ENCODE measurements at places on chromosomes 5 and 9. TPM values are rescaled to one million over a fixed set of nuclear protein-coding genes. Genes with fewer than 3 reads are reported as not detected.

The C8G gene
- not detected for total RNA-seq

DNA sequence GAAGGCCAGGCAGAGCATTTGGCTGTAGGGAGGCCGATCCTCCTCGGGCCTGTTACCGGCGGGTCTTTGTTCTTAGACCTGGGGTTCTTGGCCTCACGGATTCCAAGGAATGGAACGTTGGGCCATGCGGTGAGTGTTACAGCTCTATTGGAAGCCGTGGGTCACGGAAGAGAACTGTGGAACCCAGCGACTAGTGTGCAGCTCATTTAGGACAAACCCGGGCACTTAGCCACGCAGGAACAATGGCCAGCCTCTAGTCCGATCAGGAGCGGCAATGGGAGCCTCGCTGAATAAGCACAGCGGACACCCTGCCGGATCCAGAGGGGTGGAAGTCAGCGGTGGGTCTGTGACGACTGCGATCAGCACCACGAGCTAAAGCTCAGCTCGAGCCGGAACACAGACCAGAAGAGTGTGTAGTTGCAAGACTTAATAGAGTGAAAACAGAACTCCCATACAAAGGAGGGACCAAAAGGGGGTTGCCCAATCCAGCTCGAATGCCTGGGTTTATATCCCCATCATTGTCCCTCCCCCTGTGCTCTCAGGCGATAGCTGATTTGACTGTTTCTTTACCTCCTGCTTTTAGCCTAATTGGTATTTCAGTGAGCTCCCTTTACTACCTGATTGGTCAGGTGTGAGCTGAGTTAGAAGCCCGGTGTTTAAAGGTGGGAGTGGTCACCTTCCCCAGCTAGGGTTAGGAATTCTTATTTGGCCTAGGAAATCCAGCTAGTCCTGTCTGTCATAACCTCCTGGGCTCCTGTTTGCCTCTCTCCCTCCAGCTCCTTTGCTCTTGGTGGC, 53.7 kb upstream of the RPL26L1 start:
- no peak for DNase-seq

GRCh38 chr5:135714126-135714894, 120.2 kb upstream of the SLC25A48 start:
- DNase-seq = no peak

The SPATA31C1 gene
- total RNA-seq = not detected

DNA sequence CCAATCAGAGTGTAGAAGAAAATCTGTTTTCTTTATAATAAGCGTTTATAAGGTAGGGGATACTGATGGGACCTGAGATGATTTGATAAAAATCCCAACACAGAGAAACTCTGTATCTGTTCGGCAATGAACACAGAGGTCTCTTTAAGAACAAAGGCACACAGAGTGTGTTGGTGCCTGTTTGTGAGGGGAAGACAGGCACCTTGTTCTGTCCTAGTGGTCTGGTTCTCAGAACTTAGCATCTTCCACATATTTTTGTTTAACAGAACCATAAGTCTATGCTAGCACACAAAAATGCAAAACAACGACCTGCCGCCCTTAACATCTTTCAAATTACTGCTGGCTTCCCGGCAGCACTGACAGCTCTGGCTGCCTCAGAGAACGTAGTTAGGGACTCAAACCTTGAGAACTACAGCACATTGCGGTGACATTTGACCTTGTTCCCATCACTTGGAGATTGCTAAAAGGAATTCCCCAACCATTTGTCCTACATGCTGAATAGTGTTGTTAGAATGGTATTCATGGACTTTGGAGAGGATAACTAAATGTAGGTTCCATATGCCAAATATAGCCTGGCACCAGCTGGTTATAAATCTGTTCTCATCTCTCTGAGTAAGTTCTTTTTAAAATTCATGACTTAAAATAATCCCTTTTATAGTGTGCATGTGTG, 871.7 kb upstream of the TYRP1 start:
- DNase-seq = peak; percentile 41

The WHRN gene
- 15.6 TPM for total RNA-seq

DNA sequence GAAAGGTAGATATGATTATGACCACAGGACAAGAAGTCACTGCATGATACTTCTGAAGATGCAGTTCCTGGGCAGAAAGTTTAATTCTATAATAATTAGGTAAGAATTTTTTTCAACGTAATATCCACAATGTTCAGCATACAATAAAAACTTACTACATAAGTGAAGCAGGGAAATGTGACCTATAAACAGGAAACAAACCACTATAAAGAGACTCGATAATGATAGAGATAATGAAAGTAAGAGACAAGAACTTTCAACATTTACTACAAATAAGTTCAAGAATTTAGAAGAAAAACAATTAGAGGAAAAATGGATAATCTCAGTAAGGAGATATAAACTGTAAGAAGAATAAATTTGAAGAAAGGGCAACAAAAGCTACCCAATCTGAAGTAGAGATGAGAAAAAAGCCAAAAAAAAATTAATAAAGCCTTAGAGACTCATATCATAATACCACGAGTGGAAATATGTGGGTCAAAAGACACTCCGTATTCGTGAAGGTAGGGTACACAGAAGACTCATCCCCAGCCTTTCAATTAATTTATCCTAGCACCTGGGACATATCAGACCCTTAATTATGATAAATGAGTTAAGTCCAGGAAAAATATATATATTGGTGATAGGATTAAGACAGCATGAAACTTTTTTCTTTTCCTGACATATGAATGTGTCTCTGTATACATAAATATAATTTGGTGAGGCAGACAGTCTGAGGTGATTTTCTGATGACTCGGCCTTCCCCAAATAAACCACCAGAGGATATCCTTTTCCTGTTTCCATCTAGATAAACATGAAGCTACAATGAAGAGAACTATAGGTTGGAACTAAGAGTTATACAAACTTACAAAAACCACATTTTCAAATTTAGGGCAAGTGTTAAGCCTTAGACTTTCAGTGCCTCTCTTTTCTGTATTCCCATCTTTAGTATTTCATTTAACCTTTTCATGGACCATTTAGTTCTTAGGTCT, 120.4 kb downstream of the RAPGEF6 start:
- no peak for DNase-seq

DNA sequence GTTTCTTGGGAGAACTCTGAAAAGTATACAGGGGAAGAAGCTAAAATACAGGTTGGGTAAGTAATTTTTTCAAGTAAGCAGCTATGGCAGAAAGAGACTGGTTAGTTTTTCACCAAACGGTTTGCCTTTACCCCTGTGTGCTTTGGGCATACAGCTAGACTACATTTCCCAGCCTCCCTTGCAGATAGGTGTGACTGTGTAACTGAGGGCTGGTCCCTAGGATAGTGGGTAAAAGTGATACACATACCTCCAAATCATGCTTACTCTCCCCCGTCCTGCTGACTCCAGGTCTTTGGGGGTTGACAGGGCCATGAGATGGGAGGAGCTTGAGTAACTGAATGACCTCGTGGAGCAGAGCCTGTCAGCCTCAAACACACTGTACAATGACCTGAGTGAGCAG, 208.6 kb upstream of the GDNF start:
- no peak for DNase-seq

DNA sequence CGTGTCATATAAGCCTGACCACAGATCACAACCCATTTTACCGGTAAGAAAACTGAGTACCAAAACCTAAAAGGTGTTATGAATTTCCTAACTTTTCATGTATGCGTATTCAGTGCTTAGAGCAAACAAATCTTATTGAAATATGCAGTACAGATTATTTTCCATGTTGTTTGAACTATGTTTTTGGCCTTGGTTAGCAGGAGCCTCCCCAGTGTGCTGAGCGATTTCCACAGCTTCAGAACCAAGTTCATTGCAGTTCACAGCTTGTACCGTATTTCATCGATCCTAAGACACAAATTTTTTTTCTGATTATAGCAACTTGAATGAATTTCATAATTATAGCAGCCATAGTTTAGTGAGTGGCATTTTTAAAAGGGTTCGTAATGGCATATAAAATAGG, 13.7 kb downstream of the ADAMTSL1 start:
- DNase-seq = no peak

DNA sequence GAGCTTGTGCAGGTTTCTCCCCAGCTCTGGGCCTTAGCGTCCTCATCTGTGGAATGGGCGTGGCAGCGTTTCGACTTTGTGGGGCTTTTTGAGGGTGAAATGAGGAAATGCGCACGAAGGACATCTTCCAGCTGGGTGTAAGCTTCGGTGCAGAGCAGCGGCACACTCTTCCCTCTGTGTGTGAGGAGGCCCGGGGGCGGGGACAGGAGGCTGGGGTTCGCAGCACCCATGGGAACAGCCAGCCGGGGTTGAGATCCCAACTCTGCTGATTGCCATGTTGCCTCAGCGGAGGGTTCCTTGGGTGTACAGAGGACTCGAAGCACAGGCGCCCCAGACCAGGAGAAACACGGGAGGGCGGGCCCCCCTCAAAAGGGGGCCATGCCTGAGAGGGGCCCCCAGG, 265.6 kb downstream of the NSG2 start:
- no peak for DNase-seq

GRCh38 chr9:134136118-134136995, 475 bp downstream of the WDR5 start:
- peak; percentile 23 for DNase-seq

The ORM1 gene
- total RNA-seq = 43.8 TPM

The ANP32B gene
- 38.4 TPM for total RNA-seq

The EIF4E1B gene
- 0.26 TPM for total RNA-seq

The LRRC70 gene
- total RNA-seq = 0.99 TPM

The IL9 gene
- not detected for total RNA-seq

DNA sequence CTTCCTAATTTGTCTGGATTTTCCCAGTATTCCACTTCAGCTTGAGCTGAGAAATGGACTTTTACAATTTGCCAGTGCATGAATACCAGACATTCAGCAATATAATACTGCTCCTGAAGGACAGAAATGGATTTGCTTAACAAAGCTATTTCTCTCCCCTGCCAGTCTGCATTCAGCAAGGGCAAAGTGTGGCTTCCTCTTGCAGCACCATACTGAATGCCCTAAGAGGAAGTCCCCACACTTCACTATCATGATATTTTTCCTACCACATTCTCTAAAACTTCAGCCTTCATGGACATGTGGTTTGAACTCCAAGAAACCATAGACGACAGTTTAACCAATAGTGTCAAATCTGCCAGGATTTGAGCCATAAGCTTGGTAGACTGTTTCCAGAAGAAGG, 19.8 kb upstream of the TLE4 start:
- no peak for DNase-seq

The IFNK gene
- total RNA-seq = not detected

- DNase-seq = no peak
Observed at GRCh38 chr5:158967541-158967940, 132.2 kb downstream of the EBF1 start.

The OBP2B gene
- not detected for total RNA-seq

The LRRC19 gene
- 0.78 TPM for total RNA-seq

DNA sequence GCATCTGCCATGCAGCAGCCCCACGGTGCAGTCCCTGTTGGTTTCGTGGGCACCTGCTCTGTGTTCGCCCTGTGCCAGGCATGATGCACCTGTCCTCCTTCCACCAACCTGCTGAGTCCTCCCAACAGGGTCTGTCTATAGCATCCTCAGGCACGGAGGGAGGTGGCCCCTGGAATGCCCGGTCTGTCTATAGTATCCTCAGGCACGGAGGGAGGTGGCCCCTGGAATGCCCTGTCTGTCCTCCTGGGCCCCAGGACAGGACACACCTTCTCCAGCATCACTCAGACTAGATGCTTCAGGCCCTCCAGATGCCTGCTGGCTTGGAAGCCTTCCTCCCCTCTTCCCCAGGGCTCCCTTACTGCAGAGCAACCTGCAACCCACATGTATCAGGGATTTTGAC, 9.9 kb upstream of the PHYHD1 start:
- DNase-seq = no peak

DNA sequence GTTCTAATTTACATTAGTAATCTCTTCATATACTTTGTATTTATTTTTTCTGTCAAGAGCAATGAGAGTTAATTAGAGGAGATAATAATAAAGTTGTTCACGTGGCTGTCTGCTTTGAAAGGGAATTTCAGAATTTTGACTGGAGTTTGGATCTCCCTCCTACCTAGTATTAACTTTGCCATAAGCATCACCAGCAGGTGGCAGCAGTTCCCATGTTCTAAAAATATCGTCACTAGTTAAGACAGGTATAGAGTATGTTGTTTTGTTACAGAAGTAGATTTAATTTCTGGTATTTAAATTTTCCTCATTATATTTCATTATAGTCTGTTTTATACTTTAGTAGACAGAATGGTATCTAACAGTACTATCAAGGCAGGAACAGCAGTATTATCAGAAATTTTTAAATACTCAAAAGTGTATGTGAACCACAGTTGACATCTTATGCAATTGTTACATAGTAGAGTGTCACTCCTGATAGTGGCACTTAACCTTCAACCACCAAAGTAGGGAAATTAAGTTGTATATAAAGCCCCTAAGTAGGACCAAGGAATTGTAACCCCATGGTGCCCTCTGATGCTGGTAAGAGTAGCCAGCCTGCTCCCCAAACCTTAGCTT, 20.4 kb downstream of the GNPDA1 start:
- DNase-seq = peak; percentile 73

The LCN1 gene
- total RNA-seq = not detected

The LECT2 gene
- not detected for total RNA-seq

- no peak for DNase-seq
Observed at GRCh38 chr5:109917154-109917546, 227.4 kb downstream of the MAN2A1 start.

- no peak for DNase-seq
Observed at GRCh38 chr5:149211566-149211965, 60.1 kb upstream of the AFAP1L1 start.

The RAI14 gene
- 25.7 TPM for total RNA-seq

- DNase-seq = no peak
Observed at GRCh38 chr5:34806532-34806931, 32.4 kb upstream of the TTC23L start.

DNA sequence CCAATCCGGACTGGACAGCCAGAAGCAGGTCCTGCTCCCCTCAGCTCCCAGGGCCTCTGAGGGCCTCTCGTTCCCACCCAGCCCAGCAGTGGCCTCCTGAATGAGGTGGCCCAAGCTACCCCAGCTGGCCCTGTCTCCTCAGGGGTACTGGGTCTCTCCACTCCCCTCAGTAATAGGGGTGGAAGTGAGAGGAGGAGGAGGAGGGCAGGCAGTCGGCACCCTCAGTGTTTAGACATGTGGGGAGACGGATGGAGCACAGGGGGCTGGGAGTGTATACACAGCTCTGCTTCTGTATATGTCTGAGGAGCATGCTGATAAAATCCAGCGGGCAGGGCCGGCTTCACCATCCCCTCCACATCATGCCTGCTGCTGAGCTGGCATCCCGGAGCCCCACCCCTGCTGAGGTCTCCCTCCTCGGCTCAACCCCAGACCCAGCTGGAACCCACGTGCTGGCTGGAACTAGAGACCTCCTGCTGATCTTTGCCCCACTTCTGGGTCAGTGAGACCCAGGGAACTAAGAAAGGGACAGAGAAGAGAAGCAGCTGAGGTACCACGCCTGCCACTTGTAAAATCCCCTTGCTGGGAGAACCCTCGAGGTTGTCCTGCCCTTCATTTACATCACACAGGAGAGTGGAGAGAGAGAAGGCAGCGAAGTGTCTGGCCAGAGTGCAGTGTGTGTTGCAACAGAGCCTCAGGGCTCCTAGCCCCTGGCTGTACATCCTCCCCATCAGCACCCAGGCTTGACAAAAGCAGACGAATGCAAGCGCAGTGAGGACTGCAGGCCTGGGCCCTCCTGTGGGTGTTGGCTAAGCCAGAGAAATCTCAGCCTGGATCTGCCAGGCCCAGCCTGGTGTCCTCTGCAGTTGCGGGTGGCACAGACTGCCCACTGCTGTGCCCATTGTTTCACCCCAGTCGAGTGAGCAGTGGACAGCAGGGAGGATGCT, 77.5 kb downstream of the PSD2 start:
- no peak for DNase-seq

Data from body of pancreas (tissue), 4 donors.